Fibroblast of skin of right biceps (primary cell): ENCODE measurements at places on chromosomes 5 and 9.

- no peak for DNase-seq
These were observed 238.8 kb downstream of the DMAC1 start for GRCh38 chr9:7560669-7561305.

DNA sequence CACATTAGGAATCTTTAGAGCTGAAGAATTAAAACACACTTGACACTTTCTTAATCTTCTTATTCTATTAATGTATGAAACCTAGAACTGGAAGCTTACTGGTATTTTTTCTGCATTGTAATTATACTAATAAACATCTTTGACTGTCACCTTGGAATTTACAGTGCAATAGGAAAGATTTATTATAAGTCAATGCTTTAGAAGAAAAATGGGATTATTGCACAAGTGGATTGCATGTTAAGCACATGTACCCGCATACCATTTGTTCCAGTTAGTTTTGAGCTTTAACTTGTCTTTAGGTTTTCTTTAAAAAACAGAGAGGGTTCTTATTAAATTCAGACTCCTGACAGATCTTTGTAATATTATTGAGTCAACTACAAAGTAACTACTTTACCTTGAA is 278.5 kb downstream of the CCDC171 start:
- DNase-seq: peak; percentile 4

DNA sequence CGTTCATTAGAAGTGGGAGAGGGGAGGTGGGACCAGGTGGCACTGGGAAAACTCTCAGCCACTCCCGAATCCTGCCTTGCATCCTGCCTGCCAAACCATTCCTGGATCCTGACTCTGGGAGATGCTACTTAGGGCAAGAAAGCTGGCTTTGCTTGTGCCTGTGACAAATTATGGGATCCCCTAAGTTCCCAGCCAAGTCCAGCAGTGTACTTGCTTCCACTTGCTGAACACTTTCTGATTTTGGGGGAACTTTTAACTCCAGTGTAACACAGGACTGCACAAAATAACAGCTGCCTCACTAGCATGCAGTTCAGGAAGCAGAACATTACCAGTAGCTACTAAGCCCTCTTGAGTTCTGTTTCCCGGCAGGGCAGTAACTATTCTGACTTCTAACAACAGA is 12.5 kb upstream of the NKX2-5 start:
- DNase-seq: no peak

DNA sequence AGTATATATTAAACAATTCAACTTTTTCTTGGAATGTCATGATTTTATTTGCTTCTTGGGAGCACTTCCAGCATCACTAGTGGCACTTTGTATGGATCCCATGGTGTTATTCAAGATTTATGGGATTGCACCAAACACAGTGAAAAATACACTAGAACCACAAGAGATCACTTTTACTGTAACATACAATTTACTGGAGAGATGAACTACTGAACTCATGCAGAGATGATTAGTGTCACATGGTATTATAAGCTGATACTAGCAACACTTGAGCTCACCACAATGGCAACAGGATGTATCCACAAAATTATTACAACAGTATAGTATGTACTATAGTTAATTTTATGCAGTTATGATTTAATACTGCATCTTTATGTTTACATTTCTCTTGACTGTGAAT is 16.3 kb upstream of the SLC36A2 start:
- no peak for DNase-seq

- no peak for DNase-seq
These were observed 412.9 kb downstream of the ZSWIM6 start for GRCh38 chr5:61744690-61745619.

GRCh38 chr5:76874088-76874581 is 24.3 kb downstream of the S100Z start:
- no peak for DNase-seq

DNA sequence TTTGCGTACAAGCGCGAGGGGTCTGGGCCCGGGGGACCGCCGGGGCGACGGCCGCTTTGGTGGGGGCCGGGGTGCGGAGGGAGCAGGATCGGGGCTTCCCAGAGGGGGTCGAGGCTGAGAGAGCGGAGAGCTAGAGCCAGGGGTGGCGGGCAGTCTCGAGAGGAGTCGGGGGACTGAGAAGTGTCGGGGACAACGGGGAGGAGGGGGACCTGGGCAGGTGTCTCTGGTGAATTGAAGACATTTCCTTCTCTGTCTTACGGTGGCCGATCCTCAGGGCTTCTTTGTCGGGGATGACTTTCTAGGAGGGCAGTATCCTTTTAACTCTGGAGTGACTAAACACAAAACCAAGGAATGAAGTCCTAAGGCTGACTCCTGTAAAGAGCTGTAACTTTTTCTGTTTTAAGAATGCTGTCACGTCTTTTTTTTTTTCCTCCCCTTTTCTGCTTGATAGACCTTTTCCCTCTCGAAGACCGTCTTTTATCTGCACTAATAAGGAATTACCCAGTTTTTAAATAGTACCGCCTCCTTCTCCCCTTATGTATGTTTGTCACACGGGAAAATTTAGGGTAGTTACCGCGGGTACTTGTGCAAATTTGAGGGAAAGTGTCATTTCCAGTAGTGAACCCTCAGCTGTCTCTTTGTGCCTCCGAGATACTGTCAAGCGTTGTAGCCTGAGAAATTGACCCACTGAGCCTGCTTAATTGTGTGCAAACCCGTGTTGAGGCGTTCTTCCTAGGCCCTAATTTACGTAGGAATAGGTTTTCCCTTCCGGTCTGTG is 822 bp downstream of the DENND4C start:
- peak; percentile 15 for DNase-seq

- no peak for DNase-seq
These were observed 350.0 kb downstream of the DEPDC1B start for GRCh38 chr5:60349891-60350415.

GRCh38 chr9:116541402-116541801 is 145.7 kb upstream of the TRIM32 start:
- DNase-seq: no peak

DNA sequence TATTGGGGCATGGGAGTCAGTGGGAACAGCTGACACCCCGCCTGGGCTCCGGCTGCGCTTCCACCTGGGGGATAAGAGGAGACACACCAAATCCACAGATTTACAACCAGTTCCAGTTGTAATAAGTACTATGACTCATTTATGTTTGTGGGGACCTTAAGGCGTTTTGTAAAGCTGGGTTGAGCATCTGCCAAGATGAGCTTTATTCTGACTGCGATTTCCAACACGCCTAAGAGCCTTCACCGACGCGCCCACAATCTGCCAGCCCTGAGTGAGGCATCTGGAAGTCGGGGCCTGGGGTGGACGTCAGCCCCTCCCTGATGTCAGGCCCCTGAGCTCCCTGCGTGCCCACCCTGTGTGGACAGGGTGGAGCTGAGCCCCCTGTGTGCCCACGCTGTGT is 14.3 kb upstream of the LHX3 start:
- DNase-seq: peak; percentile 28

DNA sequence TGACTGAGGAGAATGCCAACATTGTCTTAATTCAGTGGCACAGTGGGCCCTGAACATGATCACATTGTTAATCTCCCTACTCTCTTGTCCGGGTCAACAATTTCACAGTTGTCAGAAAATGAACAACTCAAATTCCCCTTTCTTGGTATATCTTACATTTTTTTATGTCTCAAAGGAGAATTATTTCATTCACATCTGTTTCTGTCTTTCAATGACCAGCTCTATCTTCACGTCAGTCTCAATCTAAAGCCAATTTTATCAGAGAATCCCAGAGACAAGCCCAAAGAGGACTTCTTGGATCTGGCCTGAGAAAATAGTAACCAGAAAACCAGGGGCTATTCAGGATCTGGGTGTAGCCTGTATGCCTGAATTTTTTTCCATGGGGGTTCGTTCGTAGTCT is 477.5 kb downstream of the PDE4D start:
- no peak for DNase-seq

DNA sequence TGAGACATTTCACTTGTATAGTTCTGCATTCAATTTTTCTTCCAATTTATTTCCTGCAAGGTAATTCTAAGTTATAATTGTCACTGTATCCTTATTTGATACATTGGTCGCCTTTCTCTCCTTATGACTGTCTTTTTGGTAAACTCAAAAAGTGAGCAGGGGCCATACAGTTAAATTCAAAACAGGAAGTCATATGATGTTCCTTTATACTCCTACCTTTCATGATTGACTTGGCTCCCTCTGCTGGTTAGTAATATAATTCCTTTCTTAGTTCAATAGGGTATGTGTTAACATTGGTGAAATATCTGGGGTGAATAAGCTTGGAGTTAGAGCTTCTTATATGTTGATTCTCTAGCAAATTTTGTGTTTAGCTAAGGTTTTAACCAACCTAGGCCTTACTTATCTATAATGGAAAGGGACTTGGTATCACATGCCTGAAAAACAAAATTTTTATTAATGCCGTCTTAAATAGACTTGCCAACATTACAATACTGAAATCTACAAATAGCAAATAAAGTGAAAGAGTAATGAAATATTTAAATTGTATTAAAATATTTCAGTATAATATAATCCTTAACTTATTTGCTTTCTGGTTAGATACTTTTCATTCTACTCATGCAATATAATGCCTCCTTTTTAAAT is 6.0 kb upstream of the NIPBL start:
- DNase-seq: peak; percentile 56

DNA sequence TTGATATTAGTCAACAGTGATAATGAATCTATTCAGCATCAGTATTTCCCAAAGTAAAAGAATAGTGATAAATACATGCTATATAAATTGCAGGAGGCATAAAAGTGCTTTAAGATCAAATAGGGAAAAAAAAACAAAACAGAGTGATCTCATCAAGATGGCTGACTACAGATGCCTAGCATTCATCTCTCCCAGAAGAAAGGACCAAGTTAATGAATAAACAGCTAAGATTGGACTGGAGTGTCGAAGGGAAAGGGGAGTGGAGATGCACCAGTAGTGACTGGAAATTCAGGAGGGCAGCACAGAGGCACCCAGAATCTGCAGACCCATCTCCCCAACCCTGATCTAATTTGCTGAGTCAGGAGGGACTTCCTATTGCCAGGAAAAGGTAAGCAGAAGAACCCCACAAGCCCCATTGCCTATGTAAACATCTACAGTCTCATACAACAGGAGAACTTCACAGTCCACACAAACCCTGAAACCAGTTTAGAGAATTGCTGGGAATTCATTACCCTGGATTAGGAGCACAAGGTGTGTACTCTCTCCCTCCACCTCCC is 699.4 kb downstream of the PTPRD start:
- no peak for DNase-seq

- DNase-seq: no peak
These were observed 213.8 kb downstream of the MLLT3 start for GRCh38 chr9:20408513-20408912.

DNA sequence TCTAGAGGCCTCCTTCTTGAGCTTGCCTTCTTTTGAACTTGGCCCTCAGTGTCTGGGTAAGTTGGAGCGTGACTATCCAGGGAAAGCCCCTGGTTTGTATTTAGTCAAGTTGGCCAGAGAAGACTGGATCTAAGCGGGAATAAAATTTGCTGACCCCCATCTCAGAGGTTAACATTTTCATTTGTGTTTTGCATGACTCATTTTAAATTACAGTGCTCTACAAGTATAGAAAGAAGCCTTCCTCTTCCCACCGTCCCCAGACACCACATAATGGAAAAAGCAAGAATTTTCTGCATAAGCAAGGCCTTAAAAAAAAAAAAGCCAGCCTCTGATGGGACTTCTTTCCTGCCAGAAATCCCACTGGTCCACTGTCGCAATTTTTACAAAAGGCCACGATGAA is 27.2 kb downstream of the PIK3R1 start:
- DNase-seq: peak; percentile 70

- peak; percentile 41 for DNase-seq
These were observed 138.1 kb downstream of the TSSK1B start for GRCh38 chr5:113296676-113297075.

GRCh38 chr5:173501271-173501670 is 115.2 kb downstream of the BOD1 start:
- DNase-seq: no peak

DNA sequence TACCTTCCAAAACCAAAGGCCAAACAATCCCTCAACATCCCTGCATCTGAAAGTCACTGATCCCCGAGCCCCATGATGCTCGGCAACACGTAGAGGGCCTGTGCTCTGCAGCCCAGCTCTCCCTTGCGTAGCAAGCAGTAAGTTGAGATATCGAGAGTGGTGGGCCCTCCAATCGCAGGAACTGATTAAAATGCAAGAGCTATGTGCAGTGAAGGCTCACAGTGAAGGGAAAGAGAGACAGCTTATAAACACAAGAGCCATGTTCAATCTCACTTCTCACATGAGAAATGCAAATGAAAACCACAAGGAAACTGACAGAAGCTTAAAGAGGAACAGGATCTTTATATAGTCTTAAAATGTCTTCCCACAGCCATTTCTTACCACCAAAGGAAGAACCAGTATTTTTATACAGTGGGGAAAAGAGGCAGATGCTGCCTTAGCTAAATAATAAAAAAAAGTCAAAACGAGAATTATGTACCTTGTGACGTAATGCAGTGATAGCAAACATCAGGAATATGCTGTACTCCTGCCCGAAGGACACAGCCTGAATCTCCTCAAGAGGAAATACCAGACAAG is 24.6 kb downstream of the TTF1 start:
- no peak for DNase-seq

DNA sequence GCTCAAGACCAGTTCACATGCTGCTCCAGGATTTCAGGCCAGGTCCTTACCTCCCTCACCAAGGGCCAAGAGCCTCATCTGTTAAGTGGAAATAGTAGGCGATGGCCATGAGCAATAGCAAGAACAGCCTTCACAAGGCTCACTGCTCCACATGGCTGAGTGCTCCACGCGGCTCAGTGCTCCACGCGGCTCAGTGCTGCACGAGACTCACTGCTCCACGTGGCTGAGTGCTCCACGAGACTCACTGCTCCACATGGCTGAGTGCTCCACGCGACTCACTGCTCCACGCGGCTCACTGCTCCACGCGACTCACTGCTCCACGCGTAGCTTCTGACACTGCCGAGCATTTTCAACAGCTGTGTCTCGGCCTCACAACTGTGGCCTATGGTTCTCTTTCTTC is 36.4 kb upstream of the ADAMTS2 start:
- DNase-seq: peak; percentile 7

DNA sequence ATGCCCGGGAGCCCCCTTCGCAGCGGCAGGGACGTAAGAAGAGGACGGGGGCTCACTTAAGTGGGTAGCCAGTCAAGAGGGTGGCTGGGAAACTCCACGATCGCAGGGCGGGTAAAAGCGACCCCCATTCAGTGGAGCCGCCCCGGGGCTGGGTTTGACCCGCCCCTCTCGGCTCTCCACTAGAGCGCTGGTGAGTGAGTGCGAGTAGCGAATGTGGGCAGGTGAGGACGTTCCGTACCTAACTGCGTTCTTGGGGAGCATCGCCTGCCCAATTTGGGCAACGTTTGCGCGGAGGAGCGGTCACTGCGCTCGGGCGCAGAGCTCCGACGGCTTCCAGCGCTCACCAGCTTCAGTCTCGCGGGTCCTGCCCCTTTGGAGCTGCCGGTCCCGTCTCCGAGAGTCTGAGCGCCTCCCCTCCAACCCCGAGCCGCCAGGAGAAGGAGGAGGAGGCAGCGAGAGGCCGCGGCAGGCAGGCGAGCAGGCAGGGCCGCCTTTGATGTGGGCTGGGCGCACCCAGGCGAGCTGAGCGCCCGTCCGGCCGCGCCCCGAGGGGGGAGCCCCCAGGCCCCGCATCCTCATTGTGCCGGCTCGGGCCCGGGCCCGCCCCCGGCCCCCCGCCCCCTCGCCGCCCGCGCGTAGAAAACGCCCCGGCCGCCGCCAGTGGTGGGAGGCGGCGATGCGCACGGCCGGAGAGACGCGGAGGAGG is at the start of gene FGF18:
TSS of gene FGF18 (plus strand) at position 666 of the 706 bp plus-strand sequence. CDS start 553 bp downstream, outside the sequence.
- peak; percentile 59 for DNase-seq
